ENCODE measurements at places on chromosomes 7 and 10. TPM values are rescaled to one million over a fixed set of nuclear protein-coding genes. Genes with fewer than 3 reads are reported as not detected.

IKZF1 gene
- 504 TPM for total RNA-seq

DNA sequence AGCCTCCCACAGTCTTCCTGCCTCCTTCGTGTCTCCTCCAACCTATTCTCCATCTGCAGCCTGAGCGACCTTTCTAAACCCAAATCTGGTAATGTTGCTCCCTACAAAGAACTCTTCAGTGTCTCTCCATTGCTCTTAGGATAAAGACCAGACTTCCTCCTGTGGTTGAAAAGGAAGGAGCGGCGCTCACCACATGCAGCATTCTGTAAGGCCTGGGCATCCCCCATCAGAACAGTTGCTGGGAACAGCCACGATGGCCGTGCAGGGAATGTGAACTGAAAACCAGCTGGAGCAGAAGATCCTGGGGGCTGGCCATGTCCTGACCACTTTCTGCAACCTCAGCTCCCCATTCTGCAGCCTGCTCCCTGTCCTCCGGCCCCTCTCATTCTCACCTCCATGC lies 237.8 kb upstream of the ZMIZ1 start:
- no peak overlapping the region for H3K4me3 ChIP-seq
- no peak for DNase-seq
- H3K27me3 ChIP-seq: peaks cover 41% of the 10 kb centered on the region
- H3K36me3 ChIP-seq: peaks cover 3% of the 10 kb centered on the region
- no peak overlapping the region for H3K27ac ChIP-seq
- no peaks in the 10 kb centered on the region for H3K4me1 ChIP-seq

TRIM50 gene
- not detected for total RNA-seq

GRCh38 chr10:10208196-10208595 lies 809.5 kb upstream of the CELF2 start:
- no peak for DNase-seq
- H3K27me3 ChIP-seq: no peaks in the 10 kb centered on the region
- no peak overlapping the region for H3K4me3 ChIP-seq
- no peak overlapping the region for H3K27ac ChIP-seq

CPED1 gene
- not detected for total RNA-seq

DNA sequence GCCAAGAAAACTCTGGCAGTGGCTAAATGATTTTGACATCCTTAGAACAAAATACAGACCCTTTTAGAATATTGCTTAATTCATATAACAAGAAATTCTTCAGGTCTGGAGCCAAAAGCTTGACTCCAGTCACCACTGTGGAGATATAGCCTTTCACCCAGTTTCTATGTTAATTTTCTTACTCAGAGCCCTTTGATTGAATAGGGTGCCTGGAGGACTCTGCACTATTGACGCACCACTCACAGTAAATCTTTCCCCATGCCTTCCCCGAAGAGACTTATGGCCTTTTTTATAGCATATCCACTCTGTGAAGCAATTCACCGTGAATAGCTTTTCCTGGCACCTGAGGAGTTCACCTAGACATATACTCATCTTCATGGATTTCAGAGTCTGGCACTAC lies 613.8 kb downstream of the ZWINT start:
- DNase-seq: no peak
- H3K4me1 ChIP-seq: no peaks in the 10 kb centered on the region
- no peaks in the 10 kb centered on the region for H3K36me3 ChIP-seq
- no peak overlapping the region for H3K4me3 ChIP-seq
- H3K27me3 ChIP-seq: no peaks in the 10 kb centered on the region
- no peak overlapping the region for H3K27ac ChIP-seq

- peak overlapping the region; percentile 87 for H3K4me3 ChIP-seq
- peaks cover 59% of the 10 kb centered on the region for H3K4me1 ChIP-seq
- peak overlapping the region; percentile 16 for H3K27ac ChIP-seq
Observed at GRCh38 chr10:79243181-79244067, 103.8 kb upstream of the PPIF start.

DNA sequence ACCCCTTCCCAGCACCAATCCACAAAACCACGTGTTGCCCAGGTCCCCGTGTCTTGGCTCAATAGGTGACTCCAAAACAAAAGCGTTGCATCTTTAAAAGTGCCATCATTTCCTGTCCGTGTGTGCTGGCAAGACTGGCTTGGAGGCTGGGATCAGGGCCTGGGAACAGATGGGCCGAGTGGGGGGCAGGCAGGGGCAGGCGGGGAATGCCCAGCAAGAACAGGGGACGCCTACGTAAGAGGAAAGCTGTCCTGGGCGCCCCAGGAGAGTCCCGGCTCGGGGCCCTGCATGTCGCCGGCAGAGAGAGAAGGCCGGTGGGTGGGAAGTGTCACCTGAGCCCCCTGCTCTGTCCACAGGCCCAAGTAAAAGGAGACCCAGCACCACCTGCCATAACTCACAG lies 86.5 kb downstream of the PAXIP1 start:
- peaks cover 11% of the 10 kb centered on the region for H3K27me3 ChIP-seq
- H3K4me1 ChIP-seq: peaks cover 7% of the 10 kb centered on the region
- no peak overlapping the region for H3K4me3 ChIP-seq
- no peak overlapping the region for H3K27ac ChIP-seq
- no peak for DNase-seq

- H3K4me3 ChIP-seq: no peak overlapping the region
- no peak overlapping the region for H3K27ac ChIP-seq
Observed at GRCh38 chr7:86911659-86912058, 147.8 kb downstream of the ELAPOR2 start.

GRCh38 chr10:101063050-101063525 lies 1.3 kb downstream of the KAZALD1 start:
- no peak for DNase-seq
- H3K27me3 ChIP-seq: peaks cover 44% of the 10 kb centered on the region
- H3K27ac ChIP-seq: no peak overlapping the region
- no peaks in the 10 kb centered on the region for H3K36me3 ChIP-seq

NPY4R gene
- not detected for total RNA-seq

DNA sequence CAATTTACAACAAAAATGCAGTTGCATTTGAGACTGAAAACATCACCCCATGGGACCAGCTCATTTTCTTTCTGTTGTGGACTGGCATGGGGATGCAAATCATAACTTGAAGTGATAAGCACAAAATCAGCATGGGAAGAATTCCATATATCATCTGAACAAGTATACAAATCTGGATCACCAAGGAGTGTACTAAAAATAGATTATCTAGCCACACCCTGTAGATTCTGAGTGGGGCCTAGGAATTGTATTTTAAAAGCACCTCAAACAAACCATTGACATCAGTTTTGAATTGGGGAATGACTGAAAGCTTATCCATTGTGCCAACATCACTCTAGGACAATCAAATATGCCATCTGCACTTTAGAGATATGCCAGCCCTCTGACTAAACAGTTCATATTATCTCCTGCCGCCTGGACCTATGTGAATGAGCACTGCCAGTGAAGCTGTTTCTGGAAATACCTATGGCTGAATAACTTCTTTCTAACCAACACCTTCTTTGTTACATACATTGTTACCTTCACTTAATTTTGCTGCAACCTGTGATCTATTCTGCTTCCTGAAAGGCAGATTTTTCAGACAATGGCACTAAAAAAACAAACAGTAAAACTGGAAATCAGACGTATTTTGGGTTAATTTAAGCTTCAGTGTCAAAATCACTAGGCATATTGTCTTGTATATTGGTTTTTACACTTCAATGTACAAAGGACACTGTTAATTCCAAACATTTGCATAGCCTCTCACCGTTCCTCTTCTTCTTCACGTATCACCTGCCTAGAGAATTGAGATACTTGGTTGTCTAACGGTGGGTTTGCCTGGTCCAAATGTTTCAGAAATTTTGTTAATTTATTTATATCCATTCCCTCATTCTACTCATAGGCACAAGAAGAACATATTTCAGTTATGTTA lies 42.4 kb upstream of the HGF start:
- no peaks in the 10 kb centered on the region for H3K36me3 ChIP-seq
- no peak overlapping the region for H3K27ac ChIP-seq
- DNase-seq: no peak
- H3K4me1 ChIP-seq: no peaks in the 10 kb centered on the region
- H3K4me3 ChIP-seq: no peak overlapping the region
- H3K27me3 ChIP-seq: no peaks in the 10 kb centered on the region

DNA sequence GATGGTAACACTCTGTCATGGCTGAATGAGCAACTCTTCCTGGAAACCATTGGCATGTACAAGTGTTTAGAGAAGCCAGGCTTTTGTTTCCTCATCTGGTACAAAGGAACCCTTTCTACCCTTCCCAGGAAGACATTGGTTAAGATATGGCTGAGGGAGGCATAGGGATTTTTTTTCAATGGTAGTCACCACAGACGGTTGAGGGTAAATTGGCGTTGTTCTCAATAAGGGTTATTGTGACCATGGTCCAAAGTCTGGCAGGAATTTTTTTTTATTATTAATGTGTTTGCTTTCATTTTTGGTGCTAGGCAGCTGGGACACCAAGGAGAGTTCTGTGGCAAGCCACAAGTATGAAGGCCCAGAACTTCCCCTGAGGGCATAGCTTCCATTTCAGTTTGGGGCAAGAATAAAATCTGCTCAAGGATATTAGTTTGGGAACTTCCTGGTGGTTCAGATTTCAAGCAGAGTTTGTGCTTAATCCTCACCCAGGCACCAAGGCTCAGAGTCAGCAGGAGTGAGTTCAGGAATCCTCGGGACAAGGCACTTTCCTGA lies at the start of gene PLEKHS1:
TSS of gene PLEKHS1 (plus strand) at position 502 of the 552 bp plus-strand sequence. CDS start 3,596 bp downstream, outside the sequence.
- H3K4me1 ChIP-seq: no peaks in the 10 kb centered on the region
- DNase-seq: no peak
- no peaks in the 10 kb centered on the region for H3K36me3 ChIP-seq
- peaks cover 11% of the 10 kb centered on the region for H3K27me3 ChIP-seq
- no peak within 1 kb of the TSS for H3K27ac ChIP-seq

PAX2 gene
- total RNA-seq: 0.90 TPM

- no peak for DNase-seq
- no peak overlapping the region for H3K4me3 ChIP-seq
- H3K36me3 ChIP-seq: no peaks in the 10 kb centered on the region
Observed at GRCh38 chr7:70756789-70757188, 375.2 kb upstream of the GALNT17 start.

DNA sequence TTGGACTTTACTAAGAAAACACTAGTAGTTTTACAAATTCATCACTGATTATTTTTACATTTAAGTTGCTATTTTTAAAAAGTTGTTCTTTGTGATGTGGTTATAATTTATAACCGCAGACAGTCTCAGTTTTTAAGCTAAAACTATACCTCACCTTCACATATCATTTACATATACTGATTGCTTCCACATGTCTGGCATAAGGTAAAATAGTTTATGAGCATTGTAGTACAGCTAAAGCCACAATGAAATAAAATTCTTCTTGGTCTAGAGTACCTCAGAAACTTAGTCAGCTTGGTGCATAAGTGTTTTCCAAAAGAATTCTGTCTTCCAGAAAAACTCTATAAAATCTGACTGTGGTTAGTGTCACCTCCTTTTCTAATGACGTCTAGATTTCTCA lies 13.0 kb downstream of the SEMA3A start:
- H3K36me3 ChIP-seq: no peaks in the 10 kb centered on the region
- no peak overlapping the region for H3K27ac ChIP-seq
- peaks cover under 1% of the 10 kb centered on the region for H3K4me1 ChIP-seq
- no peaks in the 10 kb centered on the region for H3K27me3 ChIP-seq

- no peaks in the 10 kb centered on the region for H3K4me1 ChIP-seq
- no peak for DNase-seq
- no peaks in the 10 kb centered on the region for H3K36me3 ChIP-seq
- no peaks in the 10 kb centered on the region for H3K27me3 ChIP-seq
- no peak overlapping the region for H3K27ac ChIP-seq
- H3K4me3 ChIP-seq: no peak overlapping the region
Observed at GRCh38 chr7:142400042-142400533, 142.2 kb upstream of the PRSS58 start.

GRCh38 chr7:32639122-32639521 lies 143.8 kb downstream of the AVL9 start:
- H3K36me3 ChIP-seq: no peaks in the 10 kb centered on the region
- no peaks in the 10 kb centered on the region for H3K27me3 ChIP-seq
- peaks cover 9% of the 10 kb centered on the region for H3K4me1 ChIP-seq
- DNase-seq: no peak

- H3K27me3 ChIP-seq: no peaks in the 10 kb centered on the region
- DNase-seq: no peak
- peak overlapping the region; percentile 84 for H3K27ac ChIP-seq
- H3K36me3 ChIP-seq: no peaks in the 10 kb centered on the region
Observed at GRCh38 chr7:111030336-111030735, 60.6 kb upstream of the LRRN3 start.

GRCh38 chr10:124667425-124668345 lies 76.5 kb downstream of the FAM53B start:
- no peaks in the 10 kb centered on the region for H3K27me3 ChIP-seq
- H3K4me1 ChIP-seq: peaks cover 26% of the 10 kb centered on the region
- no peak overlapping the region for H3K4me3 ChIP-seq
- H3K36me3 ChIP-seq: no peaks in the 10 kb centered on the region
- DNase-seq: no peak

FOXP2 gene
- not detected for total RNA-seq

- H3K36me3 ChIP-seq: no peaks in the 10 kb centered on the region
- no peak for DNase-seq
- no peaks in the 10 kb centered on the region for H3K4me1 ChIP-seq
- no peak overlapping the region for H3K27ac ChIP-seq
- peaks cover 9% of the 10 kb centered on the region for H3K27me3 ChIP-seq
- H3K4me3 ChIP-seq: no peak overlapping the region
Observed at GRCh38 chr10:3293581-3294431, 121.2 kb upstream of the PITRM1 start.

KLF14 gene
- not detected for total RNA-seq

CTTNBP2 gene
- total RNA-seq: not detected

GRCh38 chr7:1709900-1710299 lies 39.8 kb downstream of the ELFN1 start:
- H3K36me3 ChIP-seq: no peaks in the 10 kb centered on the region
- no peak for DNase-seq
- H3K27ac ChIP-seq: no peak overlapping the region
- no peaks in the 10 kb centered on the region for H3K27me3 ChIP-seq

MGMT gene
- total RNA-seq: 17.8 TPM

- no peaks in the 10 kb centered on the region for H3K27me3 ChIP-seq
- peak overlapping the region; percentile 34 for H3K27ac ChIP-seq
- DNase-seq: peak; percentile 67
- peak overlapping the region; percentile 17 for H3K4me3 ChIP-seq
Observed at GRCh38 chr7:77331938-77332695, 84.0 kb downstream of the GSAP start.

- H3K27ac ChIP-seq: no peak overlapping the region
- peaks cover 14% of the 10 kb centered on the region for H3K27me3 ChIP-seq
- H3K4me1 ChIP-seq: no peaks in the 10 kb centered on the region
- DNase-seq: peak; percentile 3
- no peaks in the 10 kb centered on the region for H3K36me3 ChIP-seq
Observed at GRCh38 chr10:90592638-90593302, 265.1 kb downstream of the HTR7 start.

GRCh38 chr7:79732535-79732934 lies 279.1 kb upstream of the MAGI2 start:
- H3K27me3 ChIP-seq: no peaks in the 10 kb centered on the region
- no peak overlapping the region for H3K27ac ChIP-seq
- peaks cover 2% of the 10 kb centered on the region for H3K36me3 ChIP-seq
- H3K4me3 ChIP-seq: no peak overlapping the region

CASP2 gene
- total RNA-seq: 128 TPM
